Renal cortical epithelial cell (primary cell): ENCODE measurements at places on chromosomes 6 and 20. TPM values are rescaled to one million over a fixed set of nuclear protein-coding genes. Genes with fewer than 3 reads are reported as not detected.

The KDM1B gene
- total RNA-seq, result 32.1 and 38.8 TPM in 2 replicates

The SEMG2 gene
- total RNA-seq, result not detected in 2 replicates

The IL17A gene
- not detected in 2 replicates for total RNA-seq

The OR2H2 gene
- total RNA-seq, result not detected in 2 replicates

GRCh38 chr6:44264154-44265006 is 971 bp downstream of the NFKBIE start:
- peak; percentile 45 for DNase-seq

GRCh38 chr6:34182751-34183531 is 37.1 kb upstream of the GRM4 start:
- no peak for DNase-seq

DNA sequence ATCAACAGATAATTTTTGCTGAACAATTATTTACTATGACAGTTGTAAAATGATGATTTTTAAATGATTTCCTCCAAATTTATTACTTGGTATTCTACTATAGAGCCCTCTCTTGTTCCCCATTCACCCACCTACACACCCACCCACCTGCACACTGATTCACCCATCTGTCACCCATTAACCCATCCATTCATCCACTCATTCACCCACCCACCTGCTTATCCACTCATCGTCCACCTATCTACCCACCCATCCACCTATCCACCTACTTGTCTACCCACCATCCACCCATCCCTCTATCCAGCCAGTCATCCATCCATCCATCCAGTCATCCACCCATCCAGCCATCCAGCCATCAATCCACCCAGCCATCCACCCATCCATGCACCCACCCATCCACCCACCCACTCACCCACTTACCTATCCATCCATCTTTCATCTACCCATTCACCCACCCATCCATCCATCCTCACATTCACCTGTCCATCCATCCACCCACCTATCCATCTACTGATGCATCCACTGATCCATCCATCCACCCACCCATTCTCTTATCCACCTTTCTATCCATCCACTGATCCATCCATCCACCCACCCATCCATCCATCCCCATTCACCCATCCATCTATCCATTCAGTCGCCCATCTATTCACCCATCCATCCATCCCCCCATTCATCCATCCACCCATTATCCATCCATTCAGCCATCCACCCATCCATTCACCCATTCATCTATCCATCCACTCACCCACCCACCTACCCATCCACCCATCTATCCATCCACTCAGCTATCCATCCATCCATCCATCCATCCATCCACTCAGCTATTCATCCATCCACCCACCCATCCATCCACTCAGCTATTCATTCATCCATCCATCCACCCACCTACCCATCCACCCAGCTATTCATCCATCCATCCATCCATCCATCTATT is 72.0 kb downstream of the SYNJ2 start:
- DNase-seq, result no peak

DNA sequence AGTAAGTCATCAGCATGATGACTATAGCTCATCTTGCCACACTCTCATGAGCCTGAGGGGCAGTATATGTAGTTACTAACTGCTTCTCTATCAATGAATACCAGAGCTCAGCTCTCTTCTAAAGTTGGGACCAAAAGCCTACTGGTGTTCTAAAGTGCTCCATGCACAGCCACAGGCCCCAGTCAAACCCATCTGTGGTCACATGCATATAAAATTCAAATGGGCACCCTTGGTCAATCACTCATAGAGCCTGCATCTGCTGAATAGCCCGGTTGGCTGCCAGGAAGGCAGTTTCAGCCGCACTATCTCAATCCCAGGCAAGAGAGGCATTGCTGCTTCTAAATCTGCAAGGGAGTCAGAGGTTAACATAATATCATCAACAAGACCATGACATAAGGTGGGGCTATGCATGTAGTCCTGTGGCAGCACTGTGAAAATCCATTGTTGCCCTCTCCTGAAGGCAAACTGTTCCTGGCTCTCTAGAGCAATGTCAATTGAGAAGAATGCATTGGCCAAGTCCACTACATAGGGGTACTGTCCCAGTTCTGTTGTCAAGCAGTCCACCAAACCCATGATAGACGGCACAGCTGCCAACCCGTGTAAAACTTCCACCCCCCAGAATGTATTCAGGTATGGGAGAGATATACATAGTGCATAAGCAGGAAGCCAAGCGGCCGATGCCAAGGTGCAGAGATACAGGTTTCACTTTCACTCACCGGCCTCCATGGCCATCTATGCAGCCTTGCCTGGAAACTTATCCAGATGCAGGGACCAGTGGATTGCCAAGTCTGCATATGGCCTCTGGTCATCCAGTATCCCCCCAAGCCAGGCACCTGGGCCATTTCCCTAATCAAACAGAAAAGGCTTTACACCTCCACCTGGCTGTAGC is 76.2 kb downstream of the ALDH8A1 start:
- no peak for DNase-seq
